ENCODE measurements at places on chromosomes 2 and 18.

- DNase-seq, result peak; percentile 23
Observed at GRCh38 chr18:35334821-35335220, 9.4 kb downstream of the ZNF24 start.

DNA sequence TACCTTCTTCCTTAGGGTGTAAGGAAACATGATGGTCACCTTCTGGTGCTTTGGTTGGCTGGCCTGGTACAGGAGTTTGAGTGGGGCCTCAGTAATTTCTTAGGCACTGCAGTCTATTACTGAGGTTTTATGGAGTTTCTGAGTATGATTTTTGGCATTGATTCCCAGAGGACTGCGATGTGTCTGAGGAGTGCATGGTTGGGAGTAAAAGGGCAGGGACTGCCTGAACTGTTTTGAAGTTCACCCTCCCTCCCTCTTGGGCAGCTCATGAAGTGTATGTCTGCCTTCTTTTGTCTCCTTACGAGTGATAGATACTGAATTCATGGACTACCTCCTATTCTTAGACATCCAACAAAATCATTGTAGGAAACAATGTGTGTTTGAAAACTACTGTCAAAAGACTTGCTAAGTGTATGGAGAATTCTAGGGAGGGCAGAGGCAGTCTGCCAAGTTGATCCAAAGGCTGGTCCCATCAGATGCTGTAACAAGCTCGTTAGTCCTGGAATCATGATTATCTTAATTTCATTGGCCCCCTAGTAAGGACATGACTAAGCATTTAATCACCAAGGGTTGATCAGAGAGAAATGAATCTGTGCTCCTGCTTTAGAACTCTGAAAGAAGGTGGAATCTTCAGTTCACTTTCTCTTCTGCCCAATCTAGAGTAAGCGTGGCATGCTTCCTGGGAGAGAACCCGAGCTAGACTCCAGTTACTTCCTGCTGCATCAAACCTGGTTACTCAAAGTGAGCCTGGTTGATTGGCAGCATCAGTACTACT, 26.5 kb downstream of the LYPD6B start:
- peak; percentile 58 for DNase-seq

DNA sequence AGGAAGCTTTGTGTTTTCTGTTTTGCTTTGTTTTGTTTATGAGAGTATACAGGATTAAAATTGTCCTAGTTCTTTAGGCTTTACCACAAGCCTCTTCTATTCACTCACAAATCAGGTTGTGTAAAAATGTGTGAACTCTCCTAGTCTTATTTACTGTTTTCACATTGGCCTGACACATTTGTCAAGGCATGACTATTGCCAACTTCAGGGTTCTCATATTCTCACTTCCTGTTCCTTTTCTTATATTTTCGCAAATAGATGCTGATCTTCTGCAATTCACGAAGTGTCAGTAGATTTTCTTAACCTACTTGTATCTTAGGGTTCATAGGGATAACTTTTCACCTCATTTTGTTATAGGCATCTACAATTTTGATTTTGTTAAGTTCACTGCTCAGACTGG, 67.1 kb downstream of the CCDC102B start:
- no peak for DNase-seq

DNA sequence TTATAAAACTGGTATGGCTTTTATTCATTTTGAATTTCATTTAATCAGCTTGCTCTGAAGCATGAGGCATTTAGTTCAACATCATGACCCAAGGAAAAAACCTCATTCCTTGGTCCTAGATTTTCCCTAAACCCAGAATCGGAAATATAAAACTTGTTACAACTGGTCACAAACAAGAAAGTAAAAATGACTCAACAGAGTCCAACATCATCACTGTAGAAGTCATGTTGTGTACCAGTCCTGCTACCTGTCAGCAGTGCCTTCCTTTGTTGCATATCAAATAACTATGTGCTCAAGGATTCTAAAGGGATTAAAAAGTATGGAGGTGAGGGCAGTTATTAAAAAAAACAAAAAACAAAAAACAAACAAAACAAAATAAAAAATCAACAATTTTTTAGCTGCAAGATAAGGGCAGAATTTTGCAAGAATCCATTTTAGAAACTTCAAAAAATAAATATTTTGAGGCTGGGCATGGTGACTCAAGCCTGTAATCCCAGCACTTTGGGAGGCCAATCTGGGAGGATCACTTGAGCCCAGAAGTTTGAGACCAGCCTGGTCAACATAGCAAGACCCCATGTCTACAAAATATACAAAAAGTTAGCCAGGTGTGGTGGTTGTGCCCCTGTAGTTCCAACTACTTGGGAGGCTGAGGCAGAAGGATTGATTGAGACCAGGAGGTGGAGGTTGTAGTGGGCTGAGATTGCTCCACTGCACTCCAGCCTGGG, 18.4 kb downstream of the NCKAP1 start:
- DNase-seq, result no peak

- peak; percentile 91 for DNase-seq
Observed at GRCh38 chr2:39938035-39938835, 159.2 kb upstream of the THUMPD2 start.

GRCh38 chr2:69743847-69744264, 1.9 kb downstream of the ANXA4 start:
- no peak for DNase-seq

DNA sequence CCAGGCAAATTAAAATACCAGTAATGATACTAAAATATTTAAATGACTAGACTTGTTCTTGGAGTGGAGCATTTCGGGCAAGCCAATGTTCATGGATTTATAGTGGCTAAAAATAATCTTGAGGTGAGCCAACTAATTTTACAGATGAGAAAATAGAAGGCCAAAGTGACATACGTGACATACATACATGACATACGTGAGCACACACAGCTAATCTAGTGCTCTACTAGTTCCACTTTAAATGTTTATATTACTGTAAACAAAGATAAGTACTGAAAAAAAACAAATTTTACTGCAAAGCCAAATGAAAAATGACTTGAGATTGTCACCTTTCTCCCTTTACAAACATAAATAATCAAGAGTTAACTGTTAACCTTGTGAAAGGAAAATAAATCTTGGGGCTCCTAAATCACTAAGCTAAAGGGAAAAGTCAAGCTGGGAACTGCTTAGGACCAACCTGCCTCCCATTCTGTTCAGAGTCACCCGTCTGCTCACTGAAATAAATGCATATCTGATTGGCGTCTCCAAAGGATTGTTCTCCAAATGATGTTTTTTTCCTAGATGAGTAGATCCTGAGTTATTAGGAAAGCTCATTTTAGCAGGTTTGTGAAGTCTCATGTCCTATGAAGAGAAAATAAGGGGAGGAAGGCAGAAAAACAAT, 96.7 kb downstream of the PMS1 start:
- no peak for DNase-seq
